ENCODE measurements at places on chromosomes 5 and 9.

DNA sequence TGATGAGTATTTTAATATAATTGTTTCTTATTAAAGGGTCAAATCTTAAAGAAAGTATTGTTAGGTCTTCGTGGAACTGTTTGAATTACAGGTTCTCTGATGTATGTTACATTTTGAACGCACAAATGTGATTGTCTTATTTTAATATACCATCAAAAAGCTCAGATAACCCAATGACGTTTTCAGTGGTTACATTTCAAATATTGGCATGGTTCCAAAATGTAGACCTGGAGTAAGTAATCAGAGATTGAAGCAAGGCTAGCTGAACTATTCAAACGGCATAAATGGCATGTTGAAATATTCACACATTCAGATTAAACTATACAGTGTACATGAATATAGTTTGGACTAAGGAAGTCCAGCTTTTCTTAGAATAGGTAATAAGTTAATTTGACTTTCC lies 281.7 kb upstream of the EFNA5 start:
- DNase-seq = no peak

- no peak for DNase-seq
Observed at GRCh38 chr5:171999877-172000276, 6.6 kb downstream of the FBXW11 start.

DNA sequence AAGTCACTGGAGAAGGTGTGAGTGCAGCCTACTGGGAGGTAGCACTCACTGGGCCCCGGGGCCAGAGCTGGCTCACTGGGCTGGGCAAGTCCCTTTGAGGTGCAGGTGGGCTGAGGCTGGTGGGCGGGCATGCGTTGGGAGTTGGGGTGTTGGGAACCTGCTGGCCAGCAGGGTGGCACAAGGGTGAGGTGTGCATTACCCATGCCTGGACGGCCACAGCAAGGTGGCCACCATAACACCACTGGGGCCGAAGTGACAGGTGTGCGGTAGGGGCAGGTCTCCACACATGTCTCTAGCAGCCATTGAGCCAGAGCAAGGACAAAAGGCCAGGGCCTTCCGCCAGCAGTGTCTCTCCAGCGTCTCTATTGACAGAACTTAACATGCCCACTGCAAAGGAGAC lies 22.6 kb downstream of the PRRT1B start:
- DNase-seq = no peak

DNA sequence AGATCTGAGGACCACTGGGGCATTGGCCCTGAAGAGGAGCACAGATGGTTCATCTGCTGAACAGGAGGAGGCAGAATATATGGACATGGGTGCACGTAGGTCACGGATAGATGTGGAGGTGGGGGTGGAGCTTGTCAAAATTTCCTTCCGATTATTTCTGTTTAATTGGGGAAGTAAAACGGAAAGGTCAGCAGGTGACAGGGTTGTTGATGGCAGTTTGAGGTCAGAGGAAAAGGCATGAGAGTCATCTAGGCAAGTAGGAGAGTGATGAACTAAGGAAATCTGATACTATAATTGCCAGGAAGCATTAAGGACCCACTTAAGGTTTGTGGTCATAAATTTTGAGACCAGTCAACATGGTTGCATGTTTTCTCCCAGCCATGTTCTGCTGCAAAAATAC lies 8.4 kb upstream of the FAM81B start:
- no peak for DNase-seq

DNA sequence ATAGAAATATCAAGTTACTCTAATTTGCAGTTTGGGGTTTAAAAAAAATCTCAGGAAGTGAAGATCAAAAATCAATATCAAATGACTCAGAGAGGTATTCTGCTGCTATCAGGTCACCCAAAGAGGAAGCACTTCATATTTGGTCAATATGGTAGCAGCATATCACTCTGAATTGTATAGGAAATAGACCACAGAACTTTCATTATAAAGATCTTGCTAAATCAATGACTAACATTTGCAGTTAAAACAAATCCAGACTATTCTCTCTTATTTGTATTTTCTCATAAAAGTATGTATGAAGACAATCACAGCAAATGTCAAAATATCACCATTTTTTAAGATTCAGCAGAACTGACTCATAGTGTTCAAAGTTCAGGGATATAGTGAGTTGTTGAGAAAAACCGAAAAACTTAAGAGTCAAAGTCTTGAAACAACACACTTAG lies 105.8 kb upstream of the PCSK1 start:
- DNase-seq = no peak

GRCh38 chr5:174917976-174918554 lies 193.7 kb downstream of the MSX2 start:
- DNase-seq = no peak

DNA sequence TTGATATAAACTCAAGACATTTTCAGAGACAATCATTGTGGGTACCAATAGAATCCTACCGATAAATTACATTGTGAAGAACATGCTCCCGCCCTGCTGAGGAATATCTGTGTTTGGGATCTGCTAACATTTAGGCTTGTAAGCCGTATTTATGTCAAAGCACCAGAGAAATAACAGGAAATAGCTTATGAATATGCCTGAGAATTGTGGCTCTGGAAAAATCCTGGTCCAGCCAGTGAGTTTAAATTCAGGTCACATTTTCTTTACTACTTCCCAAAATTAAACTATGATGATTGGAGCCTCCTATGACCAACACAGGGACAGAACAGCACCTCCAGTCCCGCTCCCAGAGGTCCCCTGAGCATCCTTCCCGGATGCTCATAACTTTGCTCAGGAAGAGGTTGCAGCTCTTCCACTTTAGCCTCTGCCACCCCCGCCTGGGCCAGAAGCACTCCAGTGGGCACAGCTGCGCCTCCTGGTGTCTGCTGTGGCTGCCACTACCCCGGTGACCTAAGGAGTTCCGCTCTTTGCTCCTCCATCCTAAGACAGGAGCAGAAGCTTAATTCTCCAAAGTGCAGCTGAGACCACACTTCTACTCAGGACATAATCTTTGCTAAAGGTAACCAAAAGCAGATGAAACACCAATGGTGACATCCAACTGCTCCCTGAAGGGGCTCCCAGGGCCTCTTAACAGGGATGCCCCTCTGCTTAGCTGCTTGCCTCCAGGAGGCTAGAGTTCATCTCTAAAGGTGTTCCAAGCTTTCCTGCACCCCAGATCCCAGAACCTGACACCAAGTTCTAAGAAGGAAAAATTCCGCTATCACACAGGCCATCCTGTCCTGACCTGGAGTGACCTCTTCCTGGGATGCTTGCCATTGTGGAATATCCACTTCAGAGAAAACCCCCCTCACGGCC lies 58.8 kb downstream of the SLC1A1 start:
- no peak for DNase-seq

DNA sequence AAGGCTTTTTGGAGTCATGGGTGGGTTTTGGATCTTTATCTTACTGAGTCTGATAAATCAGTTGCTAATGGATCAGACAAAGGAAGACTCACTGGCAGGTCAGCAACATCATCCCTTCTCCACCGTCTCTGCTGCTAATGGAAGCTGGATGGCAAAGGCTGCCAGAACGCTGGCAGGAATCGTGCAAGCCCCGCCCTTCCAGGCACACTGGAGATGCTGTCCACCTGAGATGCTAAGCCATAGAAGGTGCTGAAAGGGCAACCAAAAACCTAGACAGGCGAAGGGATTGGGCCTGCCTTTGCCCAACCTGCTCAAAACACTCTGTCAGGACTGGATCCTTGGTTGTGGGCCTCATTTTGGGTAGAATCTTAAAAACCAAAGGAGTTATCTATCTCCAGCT lies 139.5 kb upstream of the FSTL4 start:
- DNase-seq = no peak

- DNase-seq = no peak
Observed at GRCh38 chr9:14650596-14650995, 42.6 kb downstream of the ZDHHC21 start.

GRCh38 chr5:53291528-53291927 lies 182.0 kb upstream of the MOCS2 start:
- peak; percentile 36 for DNase-seq

DNA sequence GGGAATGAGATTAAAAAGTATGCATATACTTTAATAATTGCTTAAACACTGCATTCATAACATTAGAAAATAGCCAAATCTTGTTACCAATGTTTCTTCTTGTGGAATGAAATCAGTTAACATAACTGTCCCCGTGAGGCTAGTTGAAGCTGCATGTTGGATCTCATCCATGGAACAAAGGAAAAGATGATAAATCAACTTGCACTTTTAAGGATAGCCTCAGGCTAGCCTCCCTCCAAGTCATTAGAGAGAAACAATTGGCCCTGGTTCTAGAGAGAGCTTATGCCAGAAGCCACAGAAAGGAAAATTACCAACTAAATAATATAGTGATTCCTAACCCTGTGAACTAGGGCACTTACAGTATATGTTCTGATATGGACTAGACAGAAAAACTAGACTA lies 66.9 kb downstream of the GRIN3A start:
- no peak for DNase-seq

DNA sequence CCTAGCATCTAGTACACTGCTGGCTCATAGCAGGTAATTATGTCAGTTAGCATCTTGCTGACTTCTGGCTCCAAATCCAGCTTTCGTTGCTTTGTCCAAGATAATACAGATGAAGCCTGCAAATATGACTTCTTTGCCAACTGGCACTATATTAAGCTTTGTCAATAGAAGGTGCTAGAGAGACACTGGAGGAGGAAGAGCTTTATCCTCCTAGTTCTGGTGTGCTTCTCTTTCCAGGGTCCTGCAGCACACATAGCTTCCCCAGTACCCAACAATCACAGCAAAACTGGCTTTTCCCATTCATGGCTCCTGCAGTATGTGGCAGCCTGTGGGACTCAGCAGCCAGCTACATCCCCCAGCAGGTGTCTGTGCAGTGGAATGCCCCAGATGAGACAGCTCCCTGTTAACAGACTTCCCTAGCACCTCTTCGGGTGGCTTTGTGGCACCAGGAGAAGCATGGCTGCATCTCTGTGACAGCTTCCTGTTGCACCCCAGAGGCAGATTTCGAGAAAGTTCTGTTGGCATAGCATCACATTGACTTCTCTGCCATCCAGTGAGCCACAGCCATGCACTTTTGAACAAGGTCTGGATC lies 147.8 kb downstream of the OXCT1 start:
- no peak for DNase-seq

DNA sequence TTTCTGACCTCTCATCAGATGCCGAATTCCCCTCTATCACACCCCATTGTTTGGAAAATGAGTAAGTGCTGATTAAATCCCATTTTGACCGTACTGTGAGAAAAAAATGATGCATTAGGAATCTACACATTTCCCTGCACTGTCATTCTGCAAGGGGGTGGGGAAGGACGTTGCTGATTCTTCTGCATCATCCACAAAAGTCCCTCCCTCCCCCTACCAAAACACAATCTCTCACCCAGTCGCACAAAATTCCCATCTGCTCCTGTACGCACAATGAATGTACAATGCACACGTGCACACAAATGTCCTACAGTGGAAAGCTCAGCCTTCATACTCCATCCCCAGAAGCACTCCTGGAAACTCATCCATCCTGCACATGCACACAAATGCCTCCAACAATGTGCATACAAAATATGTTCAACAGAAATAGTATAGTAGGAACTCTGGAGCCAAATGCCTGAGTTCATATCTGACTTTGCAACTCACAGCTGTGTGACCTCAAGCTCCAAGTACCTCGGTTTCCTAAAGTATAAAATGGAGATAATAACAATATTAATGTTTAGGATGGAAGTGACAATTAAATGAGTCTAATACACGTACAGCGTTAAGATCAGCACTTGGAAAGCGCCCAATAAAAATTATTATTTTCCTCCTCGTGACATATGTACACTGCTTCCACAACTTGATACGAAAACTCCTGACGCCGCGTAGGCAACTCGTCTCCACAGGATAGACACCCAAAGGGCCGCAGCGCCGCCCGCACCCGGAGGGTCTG lies 809 bp downstream of the TNIP1 start:
- DNase-seq = no peak

DNA sequence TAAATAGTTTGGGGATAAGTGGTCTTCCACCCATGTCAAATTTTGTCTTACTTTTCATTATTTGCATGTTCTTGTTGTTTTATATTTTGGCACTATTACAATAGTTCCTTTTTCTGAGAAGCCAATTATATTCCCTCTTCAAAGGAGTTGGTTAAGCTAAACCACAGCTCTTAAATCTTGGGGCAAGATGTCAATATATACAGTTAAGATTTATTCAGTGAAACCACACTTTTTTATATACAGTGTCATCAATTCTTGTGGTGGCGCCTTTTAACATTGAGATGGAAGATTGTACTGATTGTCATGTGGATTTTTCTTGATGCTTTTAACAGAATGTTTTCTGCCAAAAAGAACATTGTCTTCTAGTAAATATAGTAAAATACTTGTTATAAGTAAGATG lies 104.1 kb downstream of the MTREX start:
- no peak for DNase-seq

- no peak for DNase-seq
Observed at GRCh38 chr5:145495196-145495595, 339.9 kb downstream of the PRELID2 start.

DNA sequence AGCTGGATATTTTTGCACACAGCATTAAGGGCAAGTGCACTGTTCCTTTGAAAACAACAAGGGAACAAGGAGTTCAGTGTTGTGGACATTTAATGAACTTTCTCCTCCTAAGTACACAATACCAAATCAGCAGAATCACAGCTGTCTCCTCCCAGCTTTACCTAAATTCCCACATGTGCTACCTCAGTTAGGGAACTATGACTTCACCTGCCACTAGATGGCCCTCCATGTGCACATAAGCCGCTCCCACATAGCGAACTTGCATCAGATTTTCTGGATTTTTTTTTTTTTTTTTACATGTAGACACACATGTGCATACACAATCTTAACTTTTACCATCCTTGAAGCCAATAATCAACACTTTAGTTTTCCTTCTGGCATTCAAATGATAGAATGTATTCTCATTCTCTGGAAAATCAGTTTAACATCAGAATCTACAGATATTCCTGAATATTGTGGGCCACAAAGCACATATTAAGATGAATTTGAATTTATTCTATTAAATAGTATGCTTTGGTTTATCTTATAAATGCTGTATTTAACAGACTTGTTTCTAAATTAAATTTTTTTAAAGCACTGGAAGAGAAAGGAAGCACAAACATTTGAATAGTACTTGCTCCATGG lies 123.6 kb downstream of the PALM2AKAP2 start:
- peak; percentile 72 for DNase-seq

- DNase-seq = no peak
Observed at GRCh38 chr5:32130865-32131264, 43.3 kb downstream of the GOLPH3 start.

DNA sequence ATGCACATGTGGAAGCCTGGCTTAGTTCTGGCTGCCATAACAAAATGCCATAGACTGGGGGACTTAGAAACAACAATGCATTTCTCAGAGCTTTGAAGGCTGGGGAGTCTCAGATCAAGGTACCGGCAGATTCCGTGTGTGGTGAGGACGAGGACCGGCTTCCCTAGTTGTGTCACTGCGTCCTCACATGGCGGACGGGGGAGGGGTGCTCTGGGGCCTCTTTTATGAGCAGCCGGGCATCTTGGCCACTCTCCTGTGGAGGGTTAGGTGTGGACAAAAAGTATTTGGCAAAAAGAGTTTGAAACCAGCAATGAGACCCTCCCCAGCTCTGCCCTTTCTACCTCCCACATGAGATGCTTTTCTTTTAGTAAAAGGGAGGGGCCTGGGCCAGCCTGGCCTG lies 118.5 kb upstream of the LPCAT1 start:
- DNase-seq = no peak

All from CD14-positive monocyte (primary cell).